ENCODE measurements at places on chromosomes 2 and 18.

GRCh38 chr18:45916302-45916701 is 50.8 kb downstream of the EPG5 start:
- DNase-seq = no peak

GRCh38 chr2:208794288-208794975 is 387.8 kb downstream of the PTH2R start:
- DNase-seq = no peak

DNA sequence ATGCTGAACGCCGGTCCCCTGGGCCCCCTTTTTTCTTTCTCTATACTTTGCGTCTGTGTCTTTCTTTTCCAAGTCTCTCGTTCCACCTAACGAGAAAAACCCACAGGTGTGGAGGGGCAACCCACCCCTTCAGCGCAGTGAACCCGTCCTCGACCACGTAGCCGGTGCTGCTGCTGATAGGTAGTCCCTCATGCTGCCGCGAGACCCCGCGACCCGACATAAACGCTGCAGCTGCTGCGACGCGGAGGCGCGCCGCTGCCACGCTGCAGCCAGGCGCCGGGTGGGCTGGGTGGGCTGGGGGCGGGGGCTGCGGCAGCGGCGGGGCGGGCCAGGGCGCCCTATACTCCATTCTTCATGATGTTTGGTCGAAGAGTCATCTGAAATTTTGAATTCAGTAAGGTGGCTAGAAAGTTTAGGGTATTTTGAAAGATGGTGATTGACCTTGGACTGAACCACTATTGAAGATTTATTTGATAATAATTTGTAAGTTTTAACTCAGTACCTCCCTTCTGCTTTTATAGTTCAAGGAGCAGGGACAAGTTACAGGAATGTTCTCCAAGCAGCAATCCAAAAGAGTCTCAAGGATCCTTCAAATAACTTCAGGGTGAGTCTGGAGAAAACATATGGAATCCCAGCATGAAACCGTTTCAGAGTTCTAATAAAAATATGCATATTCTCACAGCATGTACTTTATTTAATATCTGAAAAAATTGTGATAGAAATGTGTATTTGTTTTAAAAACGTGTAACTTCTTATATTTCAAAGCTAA is 24.1 kb downstream of the CFLAR start:
- DNase-seq = no peak

GRCh38 chr2:2333076-2333475 is 2.0 kb upstream of the MYT1L start:
- no peak for DNase-seq

DNA sequence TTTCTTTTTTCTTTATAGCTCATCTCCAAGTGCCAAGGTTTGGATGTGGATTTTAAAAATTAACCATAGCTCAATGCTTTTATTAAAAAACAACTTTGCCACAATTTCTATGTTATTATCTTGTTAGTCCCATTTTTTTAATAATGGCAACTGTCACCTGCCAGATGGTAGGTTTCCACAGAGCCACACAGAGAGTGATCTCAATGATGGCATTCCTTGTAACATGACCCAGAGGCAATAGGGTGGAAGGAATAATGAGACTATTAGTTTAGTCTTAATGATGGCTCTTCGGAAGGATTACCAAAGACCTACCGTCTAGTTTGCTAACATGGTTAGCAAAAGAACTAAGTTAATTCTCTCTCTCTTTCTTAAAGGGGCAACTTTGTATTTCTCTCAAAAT is 64.0 kb downstream of the REL start:
- peak; percentile 33 for DNase-seq

DNA sequence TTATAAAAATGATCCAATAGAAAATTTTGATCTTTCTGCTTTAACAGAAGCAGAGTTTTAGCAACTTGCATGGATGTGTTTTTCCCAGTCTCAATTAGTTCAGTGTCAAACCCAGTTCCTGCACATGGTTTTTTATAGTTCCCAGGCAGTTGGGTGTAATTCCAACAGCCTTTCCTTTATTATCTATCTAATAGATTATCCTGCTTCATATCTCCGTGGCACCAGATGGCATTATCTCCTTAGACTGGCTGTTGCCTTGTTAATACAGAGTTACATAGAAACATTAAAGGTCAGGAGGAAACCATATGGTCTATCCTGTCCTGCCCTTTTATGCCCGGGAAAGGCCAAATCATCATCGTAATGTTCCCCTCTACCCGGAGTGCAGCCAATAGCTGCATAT is 400.9 kb upstream of the SMIM21 start:
- no peak for DNase-seq

GRCh38 chr2:228938629-228939028 is 332.5 kb downstream of the PID1 start:
- no peak for DNase-seq

DNA sequence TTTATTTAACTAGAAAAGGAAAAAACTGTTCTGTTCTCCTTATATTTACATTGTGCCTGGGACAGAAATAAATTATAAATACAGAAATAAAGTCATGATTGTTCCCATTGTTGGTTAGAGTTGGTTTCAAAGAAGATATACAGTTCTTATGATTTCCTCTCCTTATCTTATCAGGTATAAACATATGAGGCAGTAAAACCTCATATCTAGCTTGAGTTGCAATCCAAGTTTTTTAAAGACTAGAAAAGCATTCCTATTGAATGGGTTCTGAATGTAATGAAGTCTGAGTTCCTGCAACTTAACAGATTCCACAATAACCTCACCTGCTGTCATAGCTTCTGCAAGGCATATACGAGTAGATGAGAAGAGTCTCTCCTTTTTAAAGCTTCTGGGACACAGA is 114.7 kb upstream of the CAVIN2 start:
- no peak for DNase-seq

DNA sequence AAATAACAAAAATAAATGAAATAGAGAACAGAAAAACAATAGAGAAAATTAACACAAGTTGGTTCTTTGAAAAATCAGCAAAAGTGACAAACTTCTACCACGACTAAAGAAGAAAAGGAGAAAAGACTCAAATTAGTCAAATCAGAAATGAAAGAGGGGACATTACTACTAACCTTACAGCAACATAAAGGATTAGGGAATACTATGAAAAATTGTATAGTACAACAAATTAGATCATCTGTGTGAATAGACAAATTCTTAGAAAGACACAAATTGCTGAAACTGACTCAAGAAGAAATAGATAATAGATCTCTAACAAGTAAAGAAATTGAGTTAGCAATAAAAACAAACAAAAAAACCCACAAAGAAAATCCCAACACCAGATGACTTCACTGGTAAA is 48.5 kb upstream of the PGAP1 start:
- no peak for DNase-seq

DNA sequence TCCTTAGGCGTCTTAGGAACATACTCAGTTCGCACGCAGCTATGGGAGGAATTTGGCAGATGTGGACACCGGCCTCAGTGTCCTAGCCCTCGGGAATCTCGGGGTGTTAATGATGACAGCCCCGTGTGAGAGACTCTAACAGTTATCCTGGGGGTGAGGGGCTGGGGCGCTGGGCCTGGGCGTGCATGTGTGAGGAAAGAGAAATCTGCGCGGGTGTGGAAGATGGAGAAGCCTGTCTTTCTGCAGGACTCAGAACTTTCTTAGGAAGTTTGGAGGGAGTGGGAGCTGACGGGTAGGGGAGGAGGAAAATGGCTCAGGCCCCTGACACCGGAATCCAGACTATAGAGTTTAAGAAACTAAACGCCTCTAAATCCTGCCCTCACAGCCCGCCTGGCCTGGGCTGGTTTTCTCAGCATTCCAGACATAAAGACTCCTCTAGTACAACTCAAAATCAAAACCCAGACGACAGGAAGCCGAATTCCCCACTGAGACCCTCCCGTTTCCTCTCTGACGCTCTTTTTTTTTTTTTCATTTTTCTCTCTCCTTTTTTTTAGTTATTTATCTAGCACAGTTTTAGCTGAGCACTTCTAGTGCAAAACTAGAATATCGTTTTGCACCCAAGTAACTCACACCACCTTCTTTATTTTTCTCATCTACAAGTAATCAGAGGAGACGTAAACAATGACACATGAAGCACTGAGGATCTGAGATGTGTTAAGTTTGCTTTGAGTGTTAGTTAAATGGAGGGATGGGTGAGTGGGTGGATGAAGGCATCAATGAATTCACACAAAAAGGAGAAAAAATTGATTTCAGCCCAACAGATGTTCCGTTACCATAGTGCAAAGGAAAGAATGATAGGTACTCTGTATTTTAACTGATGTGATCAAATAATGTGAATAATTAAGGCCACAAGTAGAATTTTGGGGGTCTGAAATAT is 1.2 kb upstream of the HAAO start:
- no peak for DNase-seq

Measured in NCI-H1105 treated with DMSO at 0.1 percent for 48 hours (cell line).